Activated naive CD4-positive, alpha-beta T cell (primary cell): ENCODE measurements at places on chromosomes 16 and 17.

- no peak for DNase-seq
These were observed 912.6 kb upstream of the SOX9 start for GRCh38 chr17:71208111-71208704.

DNA sequence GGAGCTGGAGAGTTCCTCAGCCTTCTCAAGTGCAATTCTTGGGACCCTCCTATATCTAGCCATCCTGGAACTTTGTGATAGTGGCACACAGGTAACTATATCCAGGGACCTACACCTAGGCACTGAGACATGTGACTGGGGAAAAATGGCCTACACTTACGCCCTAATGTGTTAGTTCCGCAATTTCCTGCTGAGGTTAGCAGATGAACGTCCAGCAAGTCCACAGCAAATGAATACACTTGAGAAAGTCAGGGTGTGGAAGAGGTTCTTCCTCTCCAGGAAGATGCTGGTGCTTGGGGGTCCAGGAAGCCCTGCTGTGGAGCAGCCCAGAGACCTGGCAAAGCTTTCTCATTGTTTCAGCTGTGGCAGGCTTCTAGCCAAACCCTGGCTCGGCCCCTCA is 20.8 kb downstream of the PIK3R5 start:
- DNase-seq = no peak

- DNase-seq = no peak
These were observed 111.3 kb downstream of the C16orf78 start for GRCh38 chr16:49484936-49485335.

GRCh38 chr16:66057057-66057456 is 309.4 kb upstream of the CDH5 start:
- no peak for DNase-seq

DNA sequence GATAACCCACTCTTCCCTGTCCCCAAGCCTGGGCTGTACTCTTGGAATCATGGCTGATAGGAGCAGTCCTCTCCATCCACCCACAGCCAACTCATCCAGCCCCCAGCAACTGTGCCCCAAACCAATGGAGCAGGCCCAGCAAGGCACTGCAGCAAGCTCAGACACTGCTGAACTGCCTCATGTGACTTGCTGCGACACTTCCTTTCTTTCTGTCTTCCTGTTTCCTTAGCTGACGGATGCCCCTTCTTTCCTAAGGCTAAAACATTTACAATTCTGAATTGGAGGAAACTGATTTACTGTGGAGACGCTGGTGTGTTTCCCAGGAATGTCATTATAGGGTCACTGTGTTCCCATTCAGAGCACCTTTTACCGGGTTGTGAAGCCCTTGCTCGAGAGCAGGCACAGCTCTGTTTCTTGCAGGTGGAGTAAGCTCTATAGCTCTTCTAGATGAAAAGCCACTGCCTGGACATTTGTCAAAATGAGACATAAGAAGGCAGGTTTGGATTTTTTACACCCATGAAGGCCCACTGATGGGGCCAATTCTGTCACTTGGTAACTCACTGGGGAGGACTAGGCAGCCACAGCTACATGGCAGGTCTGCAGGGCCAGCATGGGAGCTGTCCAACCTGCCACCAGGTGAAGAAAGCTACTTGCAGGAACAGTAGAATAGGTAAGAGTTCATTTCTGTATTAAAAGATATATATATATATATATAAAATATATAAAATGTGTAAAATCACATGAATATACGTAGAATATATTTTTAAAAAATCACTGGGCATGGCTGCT is 27.4 kb downstream of the TMEM11 start:
- DNase-seq = no peak

DNA sequence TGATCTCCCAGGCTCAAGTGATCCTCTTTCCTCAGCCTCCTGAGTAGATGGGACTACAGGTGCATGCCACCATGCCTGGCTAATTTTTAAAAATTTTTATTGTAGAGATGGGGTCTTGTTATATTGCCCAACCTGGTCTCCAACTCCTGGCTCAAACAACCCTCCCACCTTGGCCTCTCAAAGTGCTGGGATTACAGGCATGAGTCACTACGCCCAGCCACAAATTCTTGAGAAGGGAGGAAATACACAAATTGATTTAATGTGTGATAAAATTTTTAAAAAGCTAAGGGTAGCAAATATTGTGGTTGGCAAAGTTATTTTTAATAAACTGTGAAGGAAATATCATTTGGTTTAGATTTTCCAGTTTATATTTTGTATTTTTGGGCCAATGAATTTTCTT is 9.6 kb downstream of the ITGAD start:
- DNase-seq = no peak
